Stimulated activated CD8-positive, alpha-beta memory T cell treated with anti-CD3 and anti-CD28 coated beads, Interleukin-4, amount 100 ng/mL, for 1 hour (primary cell): ENCODE measurements at places on chromosomes 13 and 19.

DNA sequence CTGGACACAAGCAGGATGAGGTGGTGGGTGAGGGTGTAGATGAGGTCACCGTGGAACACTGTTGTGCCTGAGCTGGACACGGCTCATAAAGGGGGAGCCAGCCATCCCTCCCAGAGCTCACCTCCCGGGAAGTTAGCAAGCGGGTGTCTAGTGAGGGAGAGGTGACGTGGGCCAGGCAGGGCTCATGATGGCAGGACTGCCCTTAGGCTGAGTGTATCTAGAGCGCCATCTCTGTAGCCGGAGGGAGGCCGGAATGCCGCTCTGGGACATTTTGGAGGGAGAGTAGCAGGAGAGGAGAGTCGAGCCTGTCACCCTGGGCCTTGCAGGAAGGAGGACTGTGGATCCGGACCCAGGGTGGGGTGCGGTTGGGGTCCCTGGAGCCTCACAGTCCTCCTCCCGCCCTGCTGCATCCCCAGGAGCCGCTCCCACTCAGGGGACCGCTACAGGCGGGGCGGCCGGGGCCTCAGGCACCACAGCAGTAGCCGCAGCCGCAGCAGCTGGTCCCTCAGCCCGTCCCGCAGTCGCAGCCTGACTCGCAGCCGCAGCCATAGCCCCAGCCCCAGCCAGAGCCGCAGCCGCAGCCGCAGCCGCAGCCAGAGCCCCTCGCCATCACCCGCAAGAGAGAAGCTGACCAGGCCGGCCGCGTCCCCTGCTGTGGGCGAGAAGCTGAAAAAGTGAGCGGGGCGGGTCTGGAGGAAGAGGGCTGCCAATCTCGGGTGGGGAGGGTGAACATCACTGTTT is 9.2 kb downstream of the ZNF296 start:
- DNase-seq, result no peak

- DNase-seq, result peak; percentile 76
Observed at GRCh38 chr13:114148521-114148855, 16.1 kb upstream of the RASA3 start.

DNA sequence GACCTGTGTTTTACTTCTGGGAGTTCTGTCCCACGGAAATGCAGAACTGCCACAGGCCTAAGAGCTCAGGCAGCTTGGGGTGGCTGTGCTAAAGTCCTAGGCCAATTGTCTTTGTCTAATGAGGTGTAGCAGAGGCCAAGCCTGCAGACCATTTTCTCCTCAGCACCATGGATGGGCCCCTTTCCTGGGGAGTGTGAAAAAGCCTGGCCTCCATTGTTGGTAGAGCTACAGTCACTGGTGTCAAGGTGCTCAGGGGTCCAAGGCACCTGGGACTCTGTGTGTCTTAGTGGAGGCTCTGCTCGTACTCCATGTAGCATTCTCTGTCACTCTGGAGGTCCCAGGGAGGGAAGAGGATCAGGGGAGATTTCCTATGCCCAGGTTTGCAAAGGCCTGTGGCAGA is 329.6 kb downstream of the SLITRK5 start:
- no peak for DNase-seq

DNA sequence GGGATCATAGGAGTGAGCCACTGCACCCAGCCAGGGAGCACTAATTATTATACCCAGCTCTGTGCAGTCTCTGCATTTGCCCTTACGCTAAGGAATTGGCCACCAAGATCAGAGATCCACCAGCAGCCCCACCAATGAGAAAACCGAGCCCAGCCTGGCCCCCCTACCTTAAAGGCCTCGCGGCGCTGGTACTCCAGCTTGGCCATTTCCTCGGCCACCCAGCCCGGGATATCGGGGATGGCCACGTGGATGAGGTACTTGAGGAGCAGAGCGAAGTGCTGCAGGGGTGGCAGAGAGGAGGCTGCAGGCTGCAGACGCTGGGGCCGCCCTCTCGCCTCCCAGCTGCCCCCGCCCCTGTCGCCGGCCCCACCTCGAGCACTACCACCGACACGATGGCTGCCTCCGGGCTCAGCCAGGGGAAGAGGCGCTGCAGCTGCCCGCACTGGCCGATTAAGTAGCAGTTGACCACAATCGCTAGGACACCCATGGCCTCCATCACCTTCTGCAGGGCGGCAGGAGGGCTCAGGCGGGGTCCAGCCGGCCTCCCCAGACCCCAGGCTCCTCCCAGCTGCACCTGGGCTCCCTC is 7.5 kb downstream of the ANO8 start:
- DNase-seq, result no peak

DNA sequence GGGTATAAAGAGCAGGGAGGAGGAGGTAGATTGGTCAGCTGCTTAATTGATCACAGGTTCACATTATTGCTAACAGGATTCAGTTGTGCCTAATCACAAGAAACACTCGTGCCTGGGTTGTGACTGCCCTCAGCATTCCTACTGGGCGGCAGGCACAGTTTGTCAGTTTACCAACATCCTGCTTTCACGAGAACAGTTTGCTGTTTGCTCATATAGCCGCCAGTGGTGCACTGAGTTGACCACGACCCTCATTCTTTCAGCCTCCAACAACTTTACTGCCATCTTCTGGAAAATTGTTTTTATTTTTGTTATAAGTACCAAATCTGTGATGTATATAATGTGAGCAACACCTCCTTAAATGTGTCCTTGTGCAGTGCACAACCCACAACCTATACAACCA is 16.2 kb upstream of the IFT88 start:
- no peak for DNase-seq

DNA sequence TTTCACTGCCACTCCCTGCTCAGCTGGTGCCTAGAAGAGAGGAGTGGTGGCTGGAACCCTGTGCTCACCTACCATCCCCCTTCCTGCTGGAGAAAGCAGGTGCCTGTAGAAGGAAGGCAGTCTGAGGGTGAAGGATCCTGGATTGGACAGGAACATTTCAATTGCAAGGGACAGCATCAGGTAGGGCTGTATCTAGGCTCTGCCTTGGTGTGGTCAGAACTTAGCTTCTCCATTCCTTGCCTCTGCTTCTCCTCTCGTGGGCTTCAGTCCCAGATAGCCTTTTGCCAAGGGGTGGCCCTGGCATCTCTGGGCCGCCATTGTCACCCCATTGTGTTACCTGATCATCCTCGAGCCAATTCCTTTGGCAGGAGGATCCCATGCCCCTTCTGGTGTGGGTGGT is 73.2 kb upstream of the KCTD15 start:
- no peak for DNase-seq

- no peak for DNase-seq
Observed at GRCh38 chr13:47256618-47257017, 359.8 kb upstream of the HTR2A start.

DNA sequence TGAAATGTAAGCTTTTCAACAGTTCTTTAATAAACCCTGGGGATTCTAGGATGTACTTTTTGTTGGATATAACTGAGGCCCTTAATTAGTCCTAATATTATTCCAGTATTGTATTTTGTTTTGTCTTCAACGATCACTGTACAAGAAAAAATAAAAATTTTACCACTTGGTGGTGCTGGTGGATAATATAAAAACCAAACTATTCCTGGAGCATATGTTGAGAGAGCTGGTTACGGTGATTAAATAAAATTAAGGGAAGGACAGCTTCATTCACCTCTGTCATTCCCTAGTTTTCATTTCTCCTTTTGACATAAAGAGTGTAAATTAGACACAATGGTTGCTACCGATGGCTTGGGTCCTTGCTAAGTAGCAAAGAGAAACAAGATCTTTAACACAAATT is 598.6 kb upstream of the PCDH20 start:
- no peak for DNase-seq

GRCh38 chr19:47374876-47375693 is 26.0 kb downstream of the DHX34 start:
- no peak for DNase-seq

- DNase-seq, result no peak
Observed at GRCh38 chr19:33300894-33301143, 1.5 kb downstream of the CEBPA start.

GRCh38 chr13:29428310-29429181 is 166.9 kb downstream of the SLC7A1 start:
- no peak for DNase-seq

GRCh38 chr13:44537248-44537647 is 38.9 kb downstream of the TSC22D1 start:
- no peak for DNase-seq

- DNase-seq, result no peak
Observed at GRCh38 chr13:72316716-72317115, 410.7 kb downstream of the MZT1 start.

DNA sequence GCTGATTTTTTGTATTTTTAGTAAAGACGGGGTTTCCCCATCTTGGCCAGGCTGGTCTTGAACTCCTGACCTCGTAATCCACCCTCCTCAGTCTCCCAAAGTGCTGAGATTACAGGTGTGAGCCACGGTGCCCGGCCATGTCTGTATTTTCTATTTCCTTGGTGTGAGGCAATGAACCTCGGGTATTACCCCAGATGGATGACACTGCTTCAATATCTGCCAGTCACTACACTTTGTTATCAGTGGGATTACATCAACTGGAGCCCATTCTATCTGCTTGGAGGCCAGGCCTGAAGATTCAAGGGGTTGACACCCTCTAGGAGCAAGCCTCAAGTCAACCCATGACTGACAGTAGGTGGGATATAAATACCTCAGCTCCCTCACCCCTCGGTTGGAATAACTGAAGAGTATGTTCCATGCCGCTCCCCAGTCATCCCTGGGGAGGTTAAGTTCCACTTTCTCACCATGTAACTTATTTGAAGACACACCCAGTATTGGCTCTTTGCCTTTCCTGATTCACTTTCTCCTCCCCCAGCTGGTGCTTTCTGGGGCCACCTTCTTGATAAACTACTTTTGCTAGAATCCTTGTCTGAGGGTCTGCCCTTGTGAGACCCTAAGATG is 992 bp upstream of the ADGRE1 start:
- no peak for DNase-seq

DNA sequence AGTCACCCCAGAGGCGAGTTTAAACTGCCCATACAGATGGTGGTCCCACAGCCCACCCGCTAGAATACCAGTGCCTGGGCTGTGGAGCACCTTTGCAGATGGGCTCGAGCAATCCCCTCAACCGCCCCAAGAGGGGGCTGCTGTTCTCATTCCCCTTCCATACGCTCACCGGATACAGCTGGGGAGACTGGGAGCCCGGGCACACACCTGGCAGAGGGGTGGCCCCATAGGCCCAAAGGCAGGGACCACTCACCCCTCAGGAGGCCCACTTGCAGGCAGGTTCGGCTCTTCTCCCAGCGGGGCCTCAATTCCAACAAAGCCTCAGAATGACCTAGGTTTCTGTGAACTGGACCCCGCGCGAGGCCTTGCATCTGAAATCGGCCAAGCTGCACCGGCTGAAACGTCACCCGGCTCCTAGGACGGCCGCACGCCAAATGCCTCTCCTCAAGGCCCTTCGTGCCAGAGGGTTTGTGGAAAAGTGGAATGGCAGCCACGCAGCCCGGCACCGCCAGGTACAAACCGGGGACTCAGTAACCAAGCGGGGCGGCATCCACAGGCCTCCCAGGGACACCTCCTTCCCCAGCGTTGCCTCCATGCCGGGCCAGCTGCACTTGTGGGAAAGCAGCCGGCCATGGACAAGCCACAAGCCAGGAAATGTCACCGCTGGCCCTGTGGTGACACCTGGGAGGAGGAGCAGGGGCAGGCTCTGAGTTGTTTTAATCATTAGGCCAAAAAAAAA is 18.7 kb downstream of the MLLT1 start:
- no peak for DNase-seq

DNA sequence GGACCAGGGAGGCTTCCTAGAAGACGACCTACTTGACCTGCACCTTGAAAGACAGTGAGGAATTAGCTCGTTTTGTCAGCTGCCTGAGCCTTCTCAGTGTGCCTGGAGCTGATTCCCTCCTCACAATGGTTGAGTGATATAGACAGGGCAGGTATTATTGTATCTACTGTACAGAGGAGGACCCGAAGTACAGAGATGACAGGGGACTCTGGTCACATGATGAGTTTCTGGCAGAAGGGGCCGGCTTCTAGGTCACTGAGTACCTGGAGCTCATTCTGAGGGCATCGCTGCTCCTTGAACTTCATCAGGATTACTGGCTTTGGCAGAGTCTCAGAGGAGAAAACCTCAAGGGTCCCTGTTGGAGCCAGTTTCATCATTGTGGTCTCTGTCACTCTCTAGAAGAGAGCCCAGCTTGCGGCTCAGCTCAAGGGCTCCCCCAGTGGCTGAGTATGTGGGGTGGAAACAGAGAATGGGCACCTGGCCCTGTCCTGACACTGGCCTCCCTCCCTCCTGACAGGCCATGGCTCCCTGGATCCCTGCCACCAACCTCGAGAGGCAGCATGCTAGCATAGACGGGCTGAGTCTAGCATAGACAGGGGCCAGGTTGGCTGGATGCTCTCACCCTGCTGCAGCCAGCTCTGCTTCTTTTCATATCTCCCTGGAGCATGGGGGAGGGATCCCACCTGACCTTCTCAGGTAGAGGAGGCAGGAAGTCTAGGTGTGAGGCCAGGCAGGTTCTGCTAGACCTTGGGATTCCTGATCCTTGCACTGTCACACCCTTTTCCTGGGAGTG is 38.7 kb downstream of the NFIX start:
- no peak for DNase-seq

DNA sequence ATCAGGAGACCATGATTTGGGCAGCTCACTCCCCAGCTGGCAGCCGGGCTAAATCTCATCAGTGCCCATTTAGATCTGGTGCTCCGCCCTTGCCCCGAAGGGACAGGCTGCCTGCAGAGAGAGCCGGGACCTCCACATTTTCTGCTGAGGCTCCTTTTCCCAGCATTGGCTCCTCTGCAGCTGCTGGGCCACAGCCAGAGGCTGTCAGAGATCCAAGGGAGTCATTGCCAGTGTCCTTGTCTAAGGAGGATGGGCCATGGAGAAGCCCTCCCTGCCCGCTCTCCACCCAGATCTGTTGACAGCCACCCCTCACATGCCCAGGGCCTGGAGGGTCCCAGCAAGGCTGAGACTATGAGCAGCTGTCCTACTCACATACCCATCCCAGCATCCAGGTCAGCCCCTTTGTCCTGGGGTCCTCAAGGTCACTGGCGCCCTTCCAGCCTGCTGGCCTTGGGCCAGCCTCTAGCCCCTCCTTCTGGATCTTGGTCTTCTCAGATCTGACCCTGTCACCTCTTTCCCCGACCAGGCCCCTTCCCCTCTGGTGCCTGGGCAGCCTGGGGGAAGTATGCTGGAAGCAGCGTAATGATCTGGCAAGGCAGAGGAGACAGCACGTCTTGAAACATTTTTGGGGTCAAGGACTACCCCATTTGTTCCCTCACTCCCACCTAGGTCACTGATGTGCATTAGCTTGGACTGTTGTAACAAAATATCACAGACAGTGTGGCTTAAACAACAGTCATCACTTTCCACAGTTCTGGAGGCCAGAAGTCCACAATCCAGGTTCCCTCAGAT is 7.9 kb downstream of the PIN1 start:
- no peak for DNase-seq

DNA sequence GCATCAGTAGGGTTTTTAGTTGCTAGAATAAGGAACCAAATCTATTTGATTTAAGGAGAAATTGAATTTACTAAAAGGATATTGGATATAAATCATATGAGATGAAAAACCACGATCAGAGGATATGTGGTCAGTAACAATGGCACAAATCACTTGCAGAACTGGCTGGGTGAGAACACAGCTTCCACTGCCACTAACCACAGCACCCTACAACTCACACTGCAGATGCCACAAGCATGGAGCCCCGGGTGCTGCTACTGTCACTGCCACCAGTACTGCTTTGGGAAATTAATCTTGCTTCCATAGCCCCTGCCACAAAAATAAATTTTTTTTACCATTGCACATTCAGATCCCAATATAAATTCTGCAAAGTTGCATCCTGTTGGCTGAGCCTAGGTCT is 40.6 kb upstream of the KLF12 start:
- no peak for DNase-seq

GRCh38 chr19:39139305-39139874 is 13.8 kb downstream of the PAK4 start:
- no peak for DNase-seq
